Left renal cortex interstitium (tissue), 4 donors: ENCODE measurements at places on chromosomes 7 and 10. TPM values are rescaled to one million over a fixed set of nuclear protein-coding genes. Genes with fewer than 3 reads are reported as not detected.

Gene BICC1
- 83.3 TPM for polyA plus RNA-seq

Gene OR9A2
- polyA plus RNA-seq: not detected

Gene ANKRD1
- polyA plus RNA-seq: 0.44 TPM

Gene ACBD7
- polyA plus RNA-seq: 6.0 TPM

Gene TMEM273
- polyA plus RNA-seq: 2.7 TPM

Gene CALHM3
- not detected for polyA plus RNA-seq

Gene PTF1A
- not detected for polyA plus RNA-seq

Gene KIF5B
- polyA plus RNA-seq: 148 TPM

Gene EEPD1
- 7.5 TPM for polyA plus RNA-seq

Gene TMEM139
- 53.2 TPM for polyA plus RNA-seq

Gene HYAL4
- polyA plus RNA-seq: 0.08 TPM

Gene PNLIPRP1
- not detected for polyA plus RNA-seq

Gene HMX3
- polyA plus RNA-seq: not detected

Gene OR2A42
- 0.58 TPM for polyA plus RNA-seq

Gene PKD2L1
- polyA plus RNA-seq: 0.71 TPM

Gene SPDYE11
- 0.28 TPM for polyA plus RNA-seq

Gene UNCX
- polyA plus RNA-seq: 20.2 TPM

Gene IGF2BP3
- 72.2 TPM for polyA plus RNA-seq

Gene CCDC6
- 41.8 TPM for polyA plus RNA-seq

Gene PRLHR
- 0.03 TPM for polyA plus RNA-seq
